Pulmonary artery endothelial cell (primary cell): ENCODE measurements at places on chromosomes 5 and 9. TPM values are rescaled to one million over a fixed set of nuclear protein-coding genes. Genes with fewer than 3 reads are reported as not detected.

DNA sequence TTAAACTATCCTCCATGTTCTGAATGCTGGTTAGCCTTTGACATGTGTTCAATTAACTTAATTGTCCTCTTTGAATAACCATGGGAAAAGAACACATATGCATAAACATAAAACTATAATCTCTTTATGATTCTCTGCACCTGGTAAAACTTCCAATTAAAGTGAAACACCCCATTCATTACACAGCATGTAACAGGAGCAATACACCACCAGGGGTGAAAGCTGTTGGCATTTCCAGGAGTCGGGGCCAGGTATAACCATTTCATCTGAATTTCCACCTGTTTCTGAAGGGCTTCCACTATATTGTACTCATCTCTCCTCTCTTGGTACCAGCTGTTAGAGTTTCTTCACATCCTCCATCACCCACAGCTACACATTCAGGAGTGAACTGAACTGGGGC is 303.8 kb downstream of the EDIL3 start:
- DNase-seq, result no peak

GRCh38 chr9:26311463-26311995 is 581.1 kb downstream of the CAAP1 start:
- no peak for DNase-seq

DNA sequence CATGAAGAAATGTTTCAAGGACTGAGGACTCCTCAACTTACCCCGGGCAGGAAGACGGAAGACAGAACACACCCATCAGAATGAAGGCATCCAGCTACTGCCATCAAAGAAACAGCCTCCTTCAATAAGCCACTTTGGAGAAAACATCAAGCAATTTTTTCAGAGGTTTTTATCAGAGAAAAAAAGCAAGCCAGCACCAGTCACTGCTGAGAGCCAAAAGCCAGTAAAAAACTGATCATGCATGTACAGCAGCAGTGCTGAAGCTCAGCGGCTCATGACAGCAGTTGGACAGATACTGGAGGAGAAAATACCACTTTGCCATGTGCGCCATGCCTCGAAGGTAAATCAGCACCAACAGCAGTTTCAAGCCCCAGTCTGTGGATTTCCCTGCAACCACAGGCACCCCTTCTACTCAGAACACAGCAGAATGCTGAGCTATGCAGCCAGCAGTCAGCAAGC is 10.1 kb upstream of the ZNF484 start:
- no peak for DNase-seq

DNA sequence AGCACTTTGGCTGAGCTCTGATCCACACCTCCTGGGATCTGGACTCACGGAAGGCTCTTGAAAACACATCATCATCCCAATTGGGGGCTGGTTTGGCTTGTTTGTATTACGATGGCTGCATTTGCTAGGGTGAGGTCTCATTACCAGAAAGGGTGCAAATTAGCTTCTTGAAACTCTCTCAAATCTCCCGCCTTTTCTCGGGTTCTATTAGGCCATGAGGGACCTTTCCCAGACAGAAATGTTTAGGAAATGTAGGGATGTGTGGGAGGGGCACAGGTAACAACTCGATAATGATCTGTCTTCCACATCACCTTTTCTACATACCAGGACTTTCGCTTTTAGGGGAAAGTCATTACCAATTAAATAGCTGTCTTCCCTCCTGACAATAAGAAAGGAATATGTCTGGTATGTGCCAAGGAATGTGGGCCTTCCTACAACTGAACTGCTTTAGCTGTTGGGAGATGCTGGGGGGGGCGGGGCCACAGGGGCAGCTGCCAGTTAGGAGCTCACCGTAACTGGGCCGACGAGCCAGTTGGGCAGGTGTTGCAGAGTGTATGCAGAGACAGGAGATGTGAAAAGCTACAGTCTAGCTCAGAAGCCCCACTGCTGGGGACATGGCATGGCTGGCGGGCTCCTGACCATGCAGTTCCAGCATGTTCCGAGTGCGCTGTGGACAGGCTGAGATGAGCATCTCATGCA is 71.2 kb downstream of the AK8 start:
- no peak for DNase-seq

Gene PCDHGA1
- 0.20 and 0.28 TPM in 2 replicates for total RNA-seq

GRCh38 chr5:16579142-16579847 is 37.5 kb downstream of the RETREG1 start:
- no peak for DNase-seq

GRCh38 chr5:128015978-128016377 is 67.6 kb upstream of the SLC12A2 start:
- DNase-seq, result no peak

Gene LHFPL2
- 40.0 and 56.3 TPM in 2 replicates for total RNA-seq

Gene CYLC2
- not detected in 2 replicates for total RNA-seq

Gene ALDOB
- not detected in 2 replicates for total RNA-seq

Gene IL4
- not detected in 2 replicates for total RNA-seq

DNA sequence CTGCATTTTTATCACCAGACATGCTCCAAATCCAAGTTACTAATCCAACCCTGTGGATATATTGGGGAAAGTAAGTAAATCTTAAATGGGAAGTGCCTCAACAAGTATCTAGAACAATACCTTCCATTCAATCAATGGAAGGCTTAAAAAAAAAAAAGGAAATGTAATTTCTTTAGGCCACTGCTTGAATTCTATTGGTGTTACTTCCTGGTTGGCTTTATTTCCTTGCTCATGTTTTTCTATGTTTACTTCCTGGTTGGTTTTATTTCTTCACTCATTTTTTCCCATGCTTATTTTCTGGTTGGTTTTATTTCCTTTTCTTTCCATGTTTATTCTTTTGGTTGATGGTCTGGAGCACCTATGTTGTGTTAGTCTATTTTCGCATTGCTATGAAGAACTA is 363.9 kb downstream of the KDM4C start:
- no peak for DNase-seq

Gene PAEP
- not detected in 2 replicates for total RNA-seq

Gene ARSI
- 0.04 TPM in 1 of 2 replicates, not detected in the other for total RNA-seq

Gene GRXCR2
- total RNA-seq, result not detected in 2 replicates

Gene SH3PXD2B
- total RNA-seq, result 19.4 and 25.9 TPM in 2 replicates

Gene NRG2
- total RNA-seq, result 0.46 and 0.71 TPM in 2 replicates

DNA sequence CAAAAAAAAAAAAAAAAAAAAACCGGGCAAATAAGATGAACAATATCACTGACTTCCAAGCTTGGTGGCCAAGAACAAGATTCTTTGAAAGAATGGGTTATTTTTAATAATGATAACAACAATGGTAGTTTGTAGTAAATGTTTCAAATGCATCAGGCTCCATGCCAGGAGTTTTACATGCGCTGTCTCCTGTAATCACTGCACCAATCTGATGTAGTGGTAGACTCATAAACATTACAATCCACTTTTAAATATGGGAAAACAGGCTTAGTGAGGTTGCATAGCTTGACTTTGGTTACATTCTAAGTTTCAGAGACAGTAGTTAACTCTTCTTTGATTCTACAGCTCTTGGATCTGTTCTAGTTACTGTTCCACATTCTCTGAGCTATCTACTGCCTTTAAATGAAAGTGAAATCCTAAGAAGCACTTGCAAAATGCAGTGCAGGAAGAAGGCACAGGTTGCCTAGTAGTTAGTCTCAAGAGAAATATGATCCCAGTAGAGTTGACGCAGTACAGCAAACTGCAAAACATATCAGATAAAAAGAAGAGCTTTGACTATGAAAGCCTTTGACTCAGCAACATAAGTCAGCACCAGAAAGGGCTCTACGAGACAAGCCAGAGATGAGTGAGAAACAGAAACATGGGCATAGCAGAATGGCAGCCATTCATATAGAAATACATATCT is 62.1 kb downstream of the PDE4D start:
- DNase-seq, result no peak

DNA sequence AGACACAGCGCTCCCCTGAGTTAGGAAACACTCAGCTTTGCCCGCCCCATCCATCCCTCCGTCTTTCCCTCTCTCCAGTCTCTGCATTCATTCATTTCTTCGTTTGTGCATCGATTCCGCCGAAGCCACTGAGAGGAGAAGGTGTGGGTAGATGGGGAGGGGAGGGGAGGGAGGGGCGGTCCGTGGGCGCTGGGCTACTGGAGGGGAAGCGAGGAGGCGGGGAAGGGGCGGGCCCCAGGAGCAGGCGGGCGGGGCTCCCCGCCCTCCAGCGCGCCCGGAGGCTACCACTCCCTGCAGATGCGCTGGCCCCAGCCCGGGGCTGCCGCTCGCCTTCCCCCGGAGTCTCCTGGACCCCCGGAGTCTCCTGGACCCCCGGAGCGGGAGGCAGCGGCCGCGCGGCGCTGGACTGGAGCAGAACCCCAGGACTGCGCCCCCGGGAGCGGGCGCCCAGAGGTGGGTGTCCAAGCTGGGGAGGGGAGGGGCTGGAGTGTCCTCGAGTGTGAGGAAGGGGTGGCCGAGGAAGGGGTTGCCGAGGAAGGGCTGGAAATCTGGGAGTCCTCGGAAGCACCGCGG is 159.5 kb downstream of the C9orf152 start:
- DNase-seq, result no peak

DNA sequence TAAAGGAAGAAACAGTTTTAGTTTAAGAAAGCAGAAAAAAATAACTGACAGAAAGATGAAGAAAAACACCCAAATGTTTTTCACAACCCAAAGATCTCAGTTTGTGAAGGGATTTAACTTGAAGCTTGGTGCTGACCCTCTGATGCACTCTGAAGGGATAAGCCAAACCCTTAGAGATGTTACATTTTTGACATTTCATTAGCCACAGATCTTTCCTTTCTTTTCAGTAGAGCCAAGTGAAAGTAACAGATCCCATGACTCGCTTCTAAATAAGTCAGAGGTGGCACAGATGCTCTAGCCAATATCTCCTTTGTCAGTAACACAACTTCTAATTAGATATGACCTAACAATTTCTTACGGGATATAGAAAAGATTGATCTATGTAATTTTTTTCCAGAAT is 394.5 kb upstream of the EDIL3 start:
- no peak for DNase-seq

Gene ANKRD31
- total RNA-seq, result not detected in 2 replicates

- no peak for DNase-seq
Measured at GRCh38 chr9:90526386-90526785, 116.2 kb downstream of the DIRAS2 start.

GRCh38 chr5:26572480-26572879 is 465.9 kb downstream of the CDH9 start:
- no peak for DNase-seq

Gene C6
- total RNA-seq, result 0.04 TPM in 1 of 2 replicates, not detected in the other

GRCh38 chr5:43658509-43658908 is 55.5 kb downstream of the NNT start:
- no peak for DNase-seq

DNA sequence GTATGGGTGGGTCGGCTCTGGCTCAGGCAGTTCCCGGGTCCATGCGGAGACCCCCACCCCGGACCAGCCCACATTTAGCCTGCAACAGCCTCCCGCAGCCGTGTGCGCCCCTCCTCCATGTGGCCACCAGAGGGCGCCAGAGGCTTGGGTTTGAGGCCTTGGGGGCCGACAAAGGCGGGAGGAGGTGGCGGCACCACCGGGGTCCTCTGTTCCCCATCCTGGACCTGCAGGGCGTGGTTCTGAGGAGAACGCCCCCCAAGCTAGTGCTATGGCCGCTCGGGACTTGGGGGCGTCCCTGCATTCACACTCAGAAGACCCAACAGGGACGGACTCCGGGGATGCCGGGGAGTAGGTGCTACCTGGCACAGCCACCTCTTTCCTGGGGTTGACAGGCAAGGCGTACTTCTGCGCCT is 16.5 kb downstream of the ASS1 start:
- no peak for DNase-seq

GRCh38 chr5:72363166-72363802 is 43.1 kb downstream of the PTCD2 start:
- no peak for DNase-seq

DNA sequence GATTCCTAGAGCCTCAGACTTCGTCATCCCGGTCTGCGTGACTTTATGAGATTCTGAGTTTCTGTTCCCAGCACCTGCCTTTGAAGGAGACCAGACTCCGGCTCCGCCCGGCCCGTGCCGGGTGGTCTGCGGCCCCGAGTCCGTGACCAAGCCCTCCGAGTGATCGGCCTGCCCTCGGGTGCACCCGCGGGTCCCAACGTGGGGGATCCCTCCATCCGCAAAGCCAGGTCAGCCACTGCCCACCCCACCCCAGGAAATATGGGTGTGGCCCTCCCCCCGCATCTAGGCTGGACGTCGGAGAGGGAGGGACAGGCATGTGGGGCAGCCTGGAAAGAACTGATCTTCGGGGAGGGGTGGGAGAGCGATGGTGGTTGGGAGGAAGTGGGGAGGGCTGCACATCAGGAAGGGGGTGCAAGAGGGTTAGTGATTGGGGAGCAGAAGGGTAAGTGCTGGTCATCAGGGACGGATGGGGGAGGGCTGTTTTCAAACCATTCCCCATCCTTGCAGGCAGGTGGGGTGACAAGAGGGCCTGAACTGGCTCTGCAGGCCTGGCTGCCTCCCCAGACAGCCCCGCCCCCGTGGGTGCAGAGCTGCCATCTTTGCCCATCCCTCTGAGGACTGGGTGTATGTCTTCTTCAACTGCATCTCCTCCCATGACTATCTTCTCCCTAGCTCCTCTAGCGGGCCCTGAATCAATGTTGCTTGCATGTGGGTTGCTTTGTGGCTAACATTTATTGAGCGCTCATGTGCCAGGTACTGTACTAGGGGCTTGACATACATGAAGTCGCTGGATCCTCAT is 747 bp downstream of the LRSAM1 start:
- no peak for DNase-seq

DNA sequence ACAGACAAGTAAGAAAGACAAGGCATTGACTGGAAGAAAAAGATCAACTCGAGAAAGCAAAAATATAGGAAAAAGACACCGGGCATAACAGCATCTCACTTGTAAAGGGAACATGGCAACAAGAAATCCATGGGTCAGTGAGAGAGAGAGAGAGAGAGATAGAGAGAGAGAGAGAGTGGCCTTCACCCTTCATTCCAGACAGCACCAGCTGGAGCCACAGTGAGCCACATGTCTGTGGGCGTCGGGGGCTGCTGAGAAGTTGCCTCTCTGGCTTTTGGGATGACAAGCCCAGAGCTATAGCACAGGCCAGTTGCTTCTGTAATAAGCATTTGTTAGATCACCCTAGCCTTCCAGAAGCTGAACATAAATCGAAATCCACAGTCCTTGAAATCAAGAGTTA is 20.3 kb upstream of the ENC1 start:
- DNase-seq, result no peak

GRCh38 chr5:176360894-176361436 is 599 bp downstream of the KIAA1191 start:
- no peak for DNase-seq

DNA sequence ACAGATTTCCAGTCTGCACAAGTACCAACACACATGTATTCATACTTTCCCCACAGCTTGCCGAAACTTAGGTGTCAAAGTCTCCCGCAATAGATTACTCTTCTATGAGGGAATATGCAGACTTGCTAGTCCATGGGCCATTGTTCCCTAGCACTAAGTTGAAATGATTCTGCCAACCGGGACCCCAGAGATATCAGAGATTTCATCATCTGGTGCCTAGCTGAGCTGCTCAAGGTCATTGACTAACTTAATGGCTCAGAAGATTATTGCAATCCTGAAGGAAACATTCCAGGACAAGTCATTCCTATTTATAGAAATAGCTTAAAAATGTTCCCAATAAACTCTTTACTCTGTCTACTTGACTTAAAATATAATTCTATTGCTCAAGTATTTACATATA is 202.6 kb downstream of the PIK3R1 start:
- DNase-seq, result no peak

Gene C8G
- total RNA-seq, result 0.67 TPM in 1 of 2 replicates, not detected in the other

- DNase-seq, result no peak
Measured at GRCh38 chr9:82363682-82364081, 375.1 kb downstream of the SPATA31D1 start.
